Transverse colon (tissue), 4 donors: ENCODE measurements at places on chromosomes 5 and 9.

GRCh38 chr5:169736653-169737052, 99.6 kb downstream of the DOCK2 start:
- no peak for DNase-seq

DNA sequence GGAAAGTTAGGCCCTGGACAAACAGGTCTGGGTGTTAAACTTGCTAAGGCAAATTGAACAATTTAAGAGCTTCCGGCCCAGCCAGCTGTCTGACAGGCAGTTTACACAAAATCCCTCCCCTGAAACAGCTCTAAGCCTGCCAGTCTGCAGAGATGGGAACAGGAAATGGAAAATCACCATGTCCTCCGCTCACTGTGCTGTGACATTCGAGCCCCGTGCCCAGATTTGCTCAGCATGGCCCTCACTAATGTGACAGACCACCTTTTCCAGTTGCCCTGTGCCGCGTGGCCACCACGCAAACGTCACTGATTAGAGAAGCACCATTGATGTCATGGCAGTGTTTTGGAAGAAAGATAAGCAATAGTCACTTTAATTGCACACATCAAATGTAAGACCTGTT, 41.0 kb downstream of the CCNJL start:
- peak; percentile 65 for DNase-seq

GRCh38 chr5:107418902-107419301, 251.8 kb downstream of the EFNA5 start:
- DNase-seq = no peak

DNA sequence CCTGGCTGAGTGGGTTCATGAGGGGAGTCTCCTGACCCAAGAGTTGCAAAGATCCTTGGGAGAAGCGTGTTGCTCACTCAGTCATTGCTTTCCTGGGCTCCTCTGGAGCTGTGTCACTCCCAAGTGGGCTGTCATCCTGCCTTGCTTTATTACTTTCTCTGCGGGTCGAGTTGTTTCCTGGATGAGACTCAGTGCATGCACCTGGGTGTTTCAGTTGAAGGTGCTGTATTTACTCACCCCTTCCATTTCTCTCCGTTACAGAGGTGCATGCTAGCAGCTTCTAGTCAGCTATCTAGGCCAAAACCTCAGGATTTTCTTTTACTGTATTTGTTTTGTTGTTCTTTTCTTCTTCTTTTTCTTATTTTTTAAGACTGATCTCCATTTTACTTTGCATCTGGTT, 785.5 kb upstream of the EDIL3 start:
- no peak for DNase-seq

- no peak for DNase-seq
Measured at GRCh38 chr5:136033848-136034247, 5.1 kb downstream of the TGFBI start.

DNA sequence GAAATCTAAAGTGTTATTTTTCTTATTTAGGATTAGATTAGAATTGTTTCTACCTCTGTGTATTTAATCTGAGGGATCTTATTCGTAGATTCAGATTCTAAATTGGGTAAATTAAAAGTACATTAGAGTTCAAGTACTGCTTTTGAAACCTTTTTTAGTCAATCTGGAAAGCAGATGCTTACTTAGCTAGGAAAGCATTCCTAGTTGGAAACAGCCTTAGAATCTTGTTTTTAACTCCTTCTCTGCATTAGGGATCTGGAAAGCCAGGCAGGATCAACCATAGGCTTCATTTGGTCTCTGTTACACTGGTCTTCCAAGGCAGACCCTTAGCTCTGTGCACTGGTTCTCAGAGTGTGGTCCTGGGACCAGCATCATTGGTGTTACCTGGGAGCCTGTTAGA, 247.4 kb downstream of the NR3C1 start:
- DNase-seq = no peak

DNA sequence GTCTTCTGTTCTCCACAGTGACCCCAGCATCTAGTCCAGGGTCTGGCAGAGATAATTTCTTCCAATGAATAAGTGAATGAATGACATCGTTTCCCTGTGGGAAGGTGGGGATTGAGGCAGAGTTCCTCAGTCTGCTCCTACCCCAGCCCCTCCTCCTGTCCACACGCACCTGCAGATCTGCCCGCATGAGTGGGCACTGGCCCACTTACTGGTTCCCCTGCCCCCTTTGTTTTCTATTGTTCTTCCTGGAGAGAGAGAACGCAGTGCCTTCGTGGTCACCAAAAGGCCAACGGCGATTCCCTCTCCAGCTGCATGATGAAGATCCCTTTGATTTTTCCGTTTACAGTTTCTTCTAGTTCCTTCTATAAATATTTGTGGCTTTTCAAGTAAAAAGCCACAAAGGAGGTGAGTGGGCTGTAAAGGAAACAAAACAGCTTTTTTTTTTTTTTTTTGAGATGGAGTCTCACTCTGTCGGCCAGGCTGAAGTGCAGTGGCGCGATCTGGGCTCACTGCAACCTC, 5.8 kb upstream of the FPGS start:
- no peak for DNase-seq

DNA sequence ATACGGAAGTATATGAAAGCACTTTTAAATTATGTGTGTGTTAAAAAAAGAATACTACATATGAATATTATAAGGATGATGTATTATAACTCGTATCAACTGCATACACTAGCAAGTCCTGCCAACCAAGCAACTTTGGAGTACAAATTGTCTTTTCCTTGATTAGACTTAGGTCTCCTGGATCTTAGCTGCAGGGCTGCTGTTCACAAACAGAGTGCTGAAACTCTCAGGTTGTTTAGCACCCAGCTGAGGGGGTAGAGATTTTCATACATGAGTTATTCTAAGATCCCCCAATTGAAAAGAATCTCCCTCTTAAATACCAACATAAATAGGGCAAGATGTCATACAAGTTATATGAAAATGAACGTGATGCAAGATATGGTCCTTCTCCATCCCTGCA, 149.8 kb upstream of the TNC start:
- DNase-seq = no peak
